ENCODE measurements at places on chromosomes 3 and 15. TPM values are rescaled to one million over a fixed set of nuclear protein-coding genes. Genes with fewer than 3 reads are reported as not detected.

Gene KNG1
- not detected for total RNA-seq

Gene PRR20G
- not detected for total RNA-seq

DNA sequence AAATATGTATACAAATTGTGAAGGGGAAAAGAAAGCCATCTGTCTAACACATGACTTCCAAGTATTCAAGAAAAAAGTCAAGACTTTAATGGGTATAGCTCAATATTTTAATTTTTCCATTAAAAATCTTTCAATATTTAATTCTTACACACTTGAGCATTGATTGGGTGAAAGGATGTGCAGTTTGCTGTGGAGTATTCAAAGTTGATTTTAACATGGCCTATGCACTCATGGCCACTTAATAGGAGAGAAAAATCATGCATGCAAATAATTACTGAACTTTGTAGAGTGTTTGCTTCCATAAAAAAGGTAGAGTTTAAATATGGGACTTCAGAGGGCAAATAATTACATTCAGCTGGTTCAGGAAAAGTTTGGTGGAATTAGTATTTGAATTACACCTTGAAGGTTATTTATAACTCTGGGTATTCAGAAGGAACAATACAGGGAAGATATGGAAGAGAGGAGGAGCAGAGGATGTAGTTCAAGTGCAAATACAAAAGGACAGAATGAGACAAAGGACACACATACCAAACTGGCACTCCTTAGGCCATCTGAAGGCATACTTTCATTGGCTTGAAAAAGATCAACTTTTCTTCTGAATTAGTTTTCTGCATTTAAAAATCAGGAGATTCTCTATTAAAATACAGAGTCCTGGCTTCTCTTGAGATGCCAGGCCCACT, 90.1 kb downstream of the OTOL1 start:
- no peak overlapping the region for H3K27ac ChIP-seq
- H3K4me1 ChIP-seq: no peaks in the 10 kb centered on the region
- H3K4me3 ChIP-seq: no peak overlapping the region

DNA sequence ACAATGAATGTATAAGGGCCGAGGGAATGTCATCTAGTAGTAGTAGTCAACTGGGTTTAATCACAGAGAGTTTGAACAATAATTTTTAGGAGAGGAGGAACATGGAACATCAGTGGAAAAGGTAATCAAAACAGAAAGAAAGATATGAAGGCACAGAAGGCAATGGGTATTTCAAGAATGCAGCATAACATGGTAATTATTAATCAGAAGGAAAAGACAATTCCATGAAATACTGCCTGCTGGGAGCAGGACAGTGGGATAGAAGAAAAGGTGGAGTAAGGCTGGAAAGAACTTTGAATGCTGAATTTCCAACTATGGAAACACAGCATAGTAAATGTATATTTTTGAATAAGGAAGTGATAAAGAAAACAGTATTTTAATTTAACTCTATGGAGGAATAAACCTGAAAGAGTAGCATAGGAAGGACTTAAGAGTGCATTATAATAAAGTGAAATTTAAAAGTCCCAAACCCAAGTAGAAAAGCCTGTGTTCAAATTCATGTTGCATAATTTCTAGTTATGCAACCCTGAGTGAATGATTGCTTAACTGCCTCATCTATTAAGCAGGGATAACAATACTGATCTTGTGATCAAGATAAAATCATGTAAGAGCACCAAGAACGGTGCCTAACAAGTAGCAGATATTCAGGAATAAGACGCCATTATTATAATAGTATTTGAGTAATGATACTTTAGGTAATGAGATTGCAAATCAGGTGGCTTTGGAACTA, 357.7 kb downstream of the TBC1D5 start:
- H3K36me3 ChIP-seq: peaks cover 5% of the 10 kb centered on the region
- H3K4me1 ChIP-seq: no peaks in the 10 kb centered on the region
- no peak overlapping the region for H3K4me3 ChIP-seq
- H3K27me3 ChIP-seq: no peaks in the 10 kb centered on the region
- no peak for DNase-seq

Gene ATP13A4
- total RNA-seq: 2.7 TPM

DNA sequence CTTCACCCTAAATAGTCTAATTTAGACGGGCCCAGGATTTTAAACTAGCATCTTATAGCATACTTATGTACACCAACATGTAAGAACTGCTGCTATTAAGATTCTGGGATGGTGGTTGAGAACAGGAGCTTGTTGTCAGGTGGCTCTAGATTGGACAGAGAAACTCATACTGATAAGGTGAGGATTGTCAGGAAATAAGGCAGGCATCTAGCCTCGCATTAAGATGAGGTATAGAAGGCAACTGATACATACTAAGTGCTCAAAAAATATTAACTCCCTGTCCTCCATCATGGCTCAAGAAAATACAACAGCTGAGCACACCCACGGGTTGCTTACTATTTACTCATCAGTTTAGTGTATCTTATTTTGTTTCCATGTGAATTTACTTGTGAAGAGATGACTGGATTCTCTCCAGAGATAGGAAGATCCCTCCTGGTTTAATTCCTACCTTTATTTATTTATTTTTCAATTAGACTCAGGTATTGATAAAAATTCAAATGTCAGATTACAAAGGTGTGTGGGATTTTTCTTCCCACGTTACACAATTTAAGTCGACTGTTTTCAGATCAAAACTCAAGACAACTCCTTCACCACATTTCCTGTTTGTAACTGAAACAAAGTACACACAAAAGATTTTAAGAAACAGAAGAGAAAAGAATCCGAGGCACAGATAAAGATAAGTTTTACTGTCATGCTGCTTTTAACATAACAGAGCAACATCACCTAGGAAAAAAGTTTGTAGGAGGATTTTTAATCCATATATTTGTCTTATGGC, at the start of gene TRAT1:
Gene TRAT1 (plus strand): TSS at position 664 of the 775 bp plus-strand sequence. CDS start 142 bp downstream, outside the sequence.
- no peaks in the 10 kb centered on the region for H3K27me3 ChIP-seq

DNA sequence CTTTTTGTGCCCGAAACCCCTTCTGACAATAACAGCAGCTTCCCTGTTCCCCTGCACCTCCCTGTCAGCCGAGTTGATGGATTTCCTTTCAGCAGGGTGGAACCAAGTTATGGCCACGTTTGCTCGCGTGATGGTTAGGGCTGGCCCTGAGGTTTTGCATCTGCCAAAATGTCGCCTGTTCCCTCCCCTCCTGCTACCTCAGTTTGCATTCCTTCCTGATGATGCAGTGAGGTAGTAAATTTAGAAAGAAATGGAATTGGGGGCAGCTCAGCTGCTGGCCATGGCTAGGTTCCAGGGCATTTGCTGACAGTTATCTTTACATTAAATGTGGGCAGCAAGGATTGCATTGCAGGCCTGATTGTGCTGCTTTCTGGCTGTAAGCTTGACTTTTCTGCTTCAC, 13.2 kb downstream of the LIMD1 start:
- H3K4me1 ChIP-seq: peaks cover 32% of the 10 kb centered on the region
- DNase-seq: no peak
- no peaks in the 10 kb centered on the region for H3K27me3 ChIP-seq
- H3K4me3 ChIP-seq: no peak overlapping the region
- no peak overlapping the region for H3K27ac ChIP-seq

DNA sequence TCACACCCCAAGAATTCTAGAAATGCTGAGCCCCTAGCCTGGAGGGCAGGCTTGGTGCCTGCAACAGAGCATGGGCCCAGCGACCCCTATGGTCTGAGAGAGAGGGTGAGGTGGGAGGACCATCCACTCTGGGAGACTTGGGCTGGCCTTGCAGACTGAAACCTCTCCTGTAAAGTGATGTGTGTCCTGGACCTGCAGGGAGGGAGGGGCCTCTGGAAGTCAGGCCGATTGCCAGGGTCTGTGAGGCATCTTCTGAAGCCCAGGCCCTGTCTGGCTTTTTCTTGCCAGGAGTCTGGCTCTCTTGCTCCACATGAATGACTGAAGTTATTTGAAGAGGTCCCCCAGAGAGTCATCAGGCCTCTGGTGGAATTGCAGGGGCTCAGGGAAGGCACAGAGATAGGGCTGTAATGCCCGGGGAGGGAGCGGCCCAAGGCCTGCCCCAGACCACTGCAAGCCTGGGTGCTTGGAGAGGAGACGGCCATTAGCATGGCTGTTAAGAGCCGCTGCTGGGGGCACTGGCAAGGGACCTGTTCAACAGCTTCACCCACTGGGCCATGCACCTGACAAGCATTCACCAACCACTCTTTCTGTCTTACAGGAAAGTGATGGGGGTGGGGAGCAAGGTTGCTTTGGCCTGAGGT, 56.0 kb upstream of the CHRNA7 start:
- no peak overlapping the region for H3K27ac ChIP-seq
- no peaks in the 10 kb centered on the region for H3K36me3 ChIP-seq
- no peak overlapping the region for H3K4me3 ChIP-seq
- DNase-seq: no peak
- peaks cover 8% of the 10 kb centered on the region for H3K4me1 ChIP-seq

Gene SLC6A20
- total RNA-seq: not detected

DNA sequence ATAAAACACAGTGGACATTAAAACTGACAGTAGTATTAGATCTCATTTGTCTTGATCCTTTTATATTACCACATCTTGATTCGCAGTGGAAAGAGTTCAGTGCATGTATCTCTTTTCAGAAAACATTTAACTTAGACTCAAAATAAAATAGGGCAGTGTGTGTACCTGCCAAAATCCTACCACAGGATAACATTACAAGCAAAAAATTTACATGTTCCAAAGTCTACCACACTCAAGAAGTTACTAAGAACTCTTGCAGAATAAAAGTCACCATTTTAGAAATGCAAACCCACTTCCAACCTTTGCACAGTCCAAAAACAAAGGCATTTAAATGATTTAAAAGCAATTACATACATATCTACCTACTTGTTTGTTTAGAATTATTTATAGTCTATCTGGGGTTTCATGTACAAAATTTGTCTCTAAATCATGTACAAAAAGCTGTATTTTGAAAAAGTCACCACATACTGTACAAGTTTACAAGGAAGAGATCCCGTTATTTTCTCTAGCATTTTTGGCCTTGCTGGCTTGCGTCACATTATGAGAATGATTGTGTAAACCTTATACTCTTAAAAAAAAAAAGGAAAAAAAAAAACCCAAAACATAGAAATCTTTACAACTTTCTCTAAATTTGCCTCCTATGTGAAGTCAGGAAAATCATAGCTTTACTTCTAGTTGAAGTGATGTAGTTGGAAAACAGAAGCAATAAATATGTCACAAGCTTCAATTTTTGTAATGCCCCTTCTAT, 153.8 kb downstream of the ADAM10 start:
- H3K36me3 ChIP-seq: peaks cover 21% of the 10 kb centered on the region
- no peak for DNase-seq
